AG09309 (cell line): ENCODE measurements at places on chromosomes 13 and 19.

GRCh38 chr13:59490651-59491050 lies 673.1 kb downstream of the DIAPH3 start:
- DNase-seq = no peak

GRCh38 chr13:58134012-58134411 lies 502.5 kb downstream of the PCDH17 start:
- no peak for DNase-seq

GRCh38 chr19:51075998-51076397 lies 6.7 kb downstream of the KLK14 start:
- DNase-seq = no peak

GRCh38 chr19:3392480-3392879 lies 26.1 kb downstream of the NFIC start:
- no peak for DNase-seq

DNA sequence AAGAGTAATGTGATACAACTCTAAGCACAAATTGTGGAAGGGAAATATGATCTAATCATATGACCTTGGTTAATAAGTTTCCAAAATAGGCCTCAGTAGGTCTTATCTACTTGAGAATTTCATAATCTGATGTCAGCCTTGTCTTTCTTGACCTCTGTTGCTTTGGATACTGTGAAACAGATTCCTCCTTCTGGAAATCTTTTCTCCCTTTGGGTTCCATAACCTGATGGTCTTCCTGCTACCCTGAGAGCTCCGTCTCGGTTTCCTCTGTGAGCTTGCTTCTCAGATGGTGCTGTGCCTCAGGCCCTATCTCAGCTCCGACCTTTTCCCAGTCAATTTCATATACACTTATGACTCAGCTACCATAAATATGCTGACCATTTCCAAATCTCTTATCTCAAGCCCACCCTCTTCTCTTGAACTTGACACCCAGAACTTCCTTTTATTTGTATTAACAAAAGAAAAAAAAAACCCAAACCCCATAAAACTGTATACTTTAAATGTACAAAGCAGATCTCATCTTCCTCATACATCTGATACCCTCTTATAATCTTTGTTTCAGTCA lies 6.4 kb upstream of the SLC46A3 start:
- DNase-seq = no peak

DNA sequence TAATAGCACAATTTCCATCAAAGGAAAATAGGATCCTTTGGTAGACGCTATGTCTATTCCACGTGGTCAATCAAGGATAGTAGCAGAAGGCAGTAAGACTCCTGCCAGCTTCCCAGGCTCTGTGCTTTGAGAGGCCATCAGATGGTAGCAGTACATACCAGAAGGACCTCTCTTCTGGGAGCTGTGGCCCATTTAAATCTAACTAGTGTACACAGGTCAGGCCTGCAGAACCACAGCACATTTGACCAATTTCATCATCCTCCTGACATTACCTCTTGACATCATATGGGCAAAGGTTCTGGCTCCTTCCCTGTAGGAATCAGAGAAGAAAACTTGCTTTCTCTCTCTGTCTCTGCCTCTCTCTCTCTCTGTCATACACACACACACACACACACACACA lies 229.6 kb upstream of the HTR2A start:
- DNase-seq = no peak

- DNase-seq = no peak
Measured at GRCh38 chr19:2062770-2063169, 11.7 kb upstream of the MKNK2 start.

- DNase-seq = no peak
Measured at GRCh38 chr19:5057860-5058259, 88.9 kb downstream of the KDM4B start.

GRCh38 chr19:34082289-34083077 lies 89.8 kb upstream of the LSM14A start:
- DNase-seq = no peak

DNA sequence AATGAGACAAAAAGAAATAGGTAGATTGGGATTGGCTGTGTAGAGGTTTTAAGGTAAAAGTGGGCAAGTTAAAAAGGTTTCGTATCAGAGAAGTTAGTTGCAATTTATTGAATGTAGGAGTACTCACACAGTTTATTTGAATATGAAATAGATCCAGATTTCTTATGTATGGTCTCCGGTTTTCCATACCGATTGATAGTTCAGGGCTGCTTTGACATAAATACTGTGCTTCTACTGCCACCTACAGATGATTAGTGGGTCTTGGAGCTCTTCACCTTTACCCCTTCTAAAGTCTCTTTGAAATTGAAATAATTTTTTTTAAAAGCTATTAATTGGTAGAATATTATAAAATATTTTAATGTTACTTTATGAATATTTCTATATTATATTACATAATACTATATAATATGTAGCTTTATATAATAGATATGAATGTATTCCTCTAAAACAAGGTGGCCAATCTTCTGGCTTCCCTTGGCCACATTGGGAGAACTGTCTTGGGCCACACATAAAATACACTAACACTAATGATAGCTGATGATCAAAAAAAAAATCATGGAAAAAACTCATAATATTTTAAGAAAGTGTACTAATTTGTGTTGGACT lies 7.7 kb upstream of the GPR18 start:
- no peak for DNase-seq

GRCh38 chr13:95987841-95988240 lies 65.4 kb downstream of the UGGT2 start:
- DNase-seq = no peak

DNA sequence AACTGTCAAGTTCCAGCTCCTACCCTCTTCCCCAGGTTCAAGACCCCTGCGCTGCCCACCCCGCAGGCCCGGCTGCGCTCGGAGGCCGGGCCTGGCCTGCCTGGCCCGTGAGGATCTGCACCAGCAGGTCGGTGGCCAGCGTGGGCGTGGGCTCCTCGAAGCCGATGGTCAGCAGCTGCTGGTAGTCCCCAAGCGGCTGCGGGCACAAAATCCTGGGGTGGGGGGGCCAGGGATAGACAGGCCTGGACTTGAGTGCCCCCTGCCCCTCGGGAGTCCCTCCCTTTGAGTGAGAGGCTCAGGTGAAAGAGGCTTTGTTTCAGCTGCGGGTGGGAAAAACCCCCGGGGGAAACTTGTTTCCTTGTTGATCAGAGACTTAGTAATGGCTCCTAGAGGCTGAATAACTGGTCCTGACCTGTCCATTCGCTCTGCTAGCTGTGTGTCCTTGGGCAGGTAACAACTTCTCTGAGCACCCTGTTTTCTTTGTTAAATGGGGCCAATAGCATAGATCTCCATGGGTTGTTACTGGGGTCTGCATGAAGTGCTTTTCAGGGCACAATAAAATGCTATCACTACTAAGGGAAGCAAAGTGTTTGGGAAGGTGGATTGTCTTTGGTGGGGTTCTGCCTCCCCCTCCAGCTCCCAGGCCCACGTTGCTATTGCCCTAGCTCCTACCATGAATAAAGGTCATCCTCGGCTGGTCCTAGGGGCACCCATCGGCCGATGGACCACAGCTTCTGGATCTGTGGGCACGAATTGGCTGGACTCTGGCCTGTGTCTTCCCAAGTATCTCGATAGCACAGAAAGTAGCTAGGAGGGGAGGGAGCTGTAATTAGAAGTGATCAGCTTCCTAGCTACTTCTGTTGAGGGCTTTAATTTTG lies 3.5 kb downstream of the C19orf67 start:
- DNase-seq = no peak

DNA sequence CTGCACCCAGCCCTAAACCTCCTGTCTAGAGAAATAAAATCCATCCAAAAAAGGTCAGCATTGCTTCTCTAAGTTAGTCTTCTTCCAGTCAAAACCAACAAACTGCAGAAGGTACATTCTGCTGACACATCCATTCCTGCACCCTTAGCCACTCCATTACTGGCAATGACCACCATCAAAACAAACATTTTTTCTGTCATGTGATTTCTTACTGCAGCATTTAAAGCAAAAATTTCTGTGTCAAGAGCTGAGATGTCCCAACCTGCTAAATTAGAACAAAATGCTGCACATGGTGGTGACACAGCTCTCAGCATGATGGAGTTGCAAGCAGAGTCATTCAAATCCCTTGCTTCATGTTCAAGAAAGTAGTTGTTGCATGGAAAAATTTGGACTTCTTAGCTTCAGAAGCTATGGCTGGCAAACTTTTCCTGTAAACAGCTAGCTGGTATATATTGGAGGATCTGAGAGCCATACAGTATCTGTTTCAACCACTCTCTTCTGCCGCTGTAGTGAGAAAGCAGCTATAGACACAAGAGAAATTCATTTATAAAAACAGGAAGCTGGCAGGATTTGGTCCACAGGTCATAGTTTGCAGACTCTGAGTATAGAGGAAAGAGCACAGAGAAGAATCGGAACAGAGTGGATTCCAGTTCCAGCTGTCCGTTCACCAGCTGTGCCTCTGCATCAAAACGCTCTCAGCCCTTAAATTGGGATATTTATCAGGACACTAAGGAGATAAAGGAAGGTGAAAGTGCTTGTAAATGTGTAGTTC lies 17.4 kb downstream of the RUBCNL start:
- DNase-seq = peak; percentile 67

DNA sequence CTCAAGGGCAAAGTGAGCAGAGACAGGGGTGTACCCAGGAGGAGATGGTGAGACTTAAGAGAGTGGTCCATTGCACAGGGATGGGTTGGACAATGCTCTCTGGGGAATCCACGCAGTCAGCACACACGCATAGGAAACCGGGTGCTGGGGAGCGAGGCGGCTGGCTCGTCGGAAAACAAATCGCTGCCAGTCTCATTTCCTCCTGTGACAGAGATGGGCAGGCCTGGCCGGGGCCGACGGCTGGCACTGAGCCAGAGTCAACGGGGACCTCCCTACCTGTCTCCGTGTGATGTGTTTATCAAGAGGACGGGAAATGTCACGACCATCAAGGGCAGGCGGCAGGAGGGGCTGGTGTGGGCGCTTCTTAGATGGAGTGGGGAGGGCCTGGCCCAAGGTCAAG lies 27.3 kb downstream of the PTPRS start:
- DNase-seq = no peak

DNA sequence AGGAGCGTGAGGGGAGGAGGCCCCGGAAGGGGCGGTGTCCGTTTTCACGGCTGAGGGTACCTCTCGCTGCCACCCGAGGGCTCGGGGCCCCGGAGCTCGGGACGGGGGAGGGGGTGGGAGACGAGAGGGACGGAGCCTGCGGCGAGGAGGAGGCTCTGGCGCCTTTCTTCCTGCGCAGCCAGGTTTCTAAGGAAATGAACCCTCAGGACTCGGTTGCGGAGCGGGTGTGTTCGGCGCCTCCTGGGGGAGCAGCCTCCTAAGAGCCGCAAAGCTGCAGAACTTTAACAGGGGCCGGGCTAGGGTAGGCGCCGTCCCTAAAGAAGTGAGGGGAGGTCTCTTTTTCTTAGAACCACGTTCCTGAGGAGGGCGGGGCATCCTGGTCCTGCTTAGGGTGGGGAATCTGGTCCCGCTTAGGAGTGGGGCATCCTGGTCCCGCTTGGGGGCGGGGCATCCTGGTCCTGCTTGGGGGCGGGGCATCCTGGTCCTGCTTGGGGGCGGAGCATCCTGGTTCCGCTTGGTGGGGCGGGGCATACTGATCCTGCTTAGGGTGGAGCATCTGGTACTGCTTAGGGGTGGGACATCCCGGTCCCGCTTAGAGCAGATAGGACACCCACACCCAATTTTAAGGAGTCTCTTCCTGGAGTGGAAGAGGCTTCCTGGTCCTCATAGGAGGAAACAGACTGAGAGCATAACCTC lies 6.2 kb downstream of the SYT5 start:
- peak; percentile 34 for DNase-seq

DNA sequence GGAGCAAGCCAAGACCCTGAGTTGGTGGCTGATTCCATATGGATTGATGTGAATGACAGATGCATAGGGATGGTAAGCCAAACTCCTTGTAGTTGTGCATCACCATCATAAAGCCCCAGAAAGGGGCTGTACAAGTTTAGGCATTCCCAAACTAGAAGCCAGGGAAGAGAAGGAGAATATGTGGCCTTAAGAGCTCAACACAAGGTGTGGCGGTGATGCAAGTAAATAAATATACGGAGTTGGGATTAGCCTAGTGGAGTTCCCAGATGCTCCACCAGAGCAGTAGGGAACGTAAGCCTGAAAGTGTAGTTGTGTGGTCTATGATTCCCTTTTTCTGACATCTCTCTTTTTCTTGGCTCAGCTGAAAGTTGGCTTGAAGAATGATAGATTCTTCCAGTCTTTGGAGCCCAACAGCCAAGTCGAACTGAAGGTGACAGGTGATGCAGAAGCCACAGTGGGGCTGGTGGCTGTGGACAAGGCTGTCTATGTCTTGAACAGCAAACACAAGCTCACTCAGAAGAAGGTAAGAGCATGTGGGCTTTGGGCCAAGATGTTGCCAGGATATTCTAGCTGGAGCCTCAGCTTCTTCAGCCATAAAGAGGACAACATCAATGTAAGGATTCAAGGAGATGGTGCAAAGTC lies 30.1 kb downstream of the RDH8 start:
- no peak for DNase-seq

GRCh38 chr19:4971816-4972495 lies 3.0 kb downstream of the KDM4B start:
- no peak for DNase-seq

- DNase-seq = no peak
Measured at GRCh38 chr13:42477596-42478190, 96.3 kb upstream of the TNFSF11 start.

DNA sequence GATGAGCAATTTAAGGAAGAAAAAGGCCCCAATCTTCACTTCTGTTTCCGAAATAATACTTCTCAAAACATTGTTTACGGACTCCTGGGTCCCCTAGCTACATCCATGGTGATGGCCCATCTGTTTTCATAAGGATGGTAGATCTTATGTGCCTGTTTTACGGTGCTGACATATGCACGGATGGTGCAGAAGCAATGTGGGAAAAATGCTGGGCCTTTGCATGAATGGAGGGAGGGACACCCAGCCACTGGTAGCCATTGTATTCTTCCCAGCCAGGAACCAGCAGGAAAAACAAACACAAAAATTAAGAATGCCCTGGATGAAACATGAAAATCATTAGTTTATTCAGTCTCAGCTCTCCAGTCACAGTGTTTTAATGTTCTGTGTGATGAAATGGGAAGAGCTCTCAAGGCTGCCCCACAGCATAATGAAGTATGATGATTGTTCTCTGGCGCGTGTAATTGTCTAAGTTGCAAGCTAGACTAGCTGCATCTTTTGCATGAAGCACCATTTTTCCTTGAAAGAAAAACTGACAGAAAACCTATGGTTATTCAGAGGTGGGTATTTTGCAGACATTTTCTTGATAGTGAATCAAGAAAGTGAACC lies 1201.1 kb upstream of the SLC10A2 start:
- no peak for DNase-seq

DNA sequence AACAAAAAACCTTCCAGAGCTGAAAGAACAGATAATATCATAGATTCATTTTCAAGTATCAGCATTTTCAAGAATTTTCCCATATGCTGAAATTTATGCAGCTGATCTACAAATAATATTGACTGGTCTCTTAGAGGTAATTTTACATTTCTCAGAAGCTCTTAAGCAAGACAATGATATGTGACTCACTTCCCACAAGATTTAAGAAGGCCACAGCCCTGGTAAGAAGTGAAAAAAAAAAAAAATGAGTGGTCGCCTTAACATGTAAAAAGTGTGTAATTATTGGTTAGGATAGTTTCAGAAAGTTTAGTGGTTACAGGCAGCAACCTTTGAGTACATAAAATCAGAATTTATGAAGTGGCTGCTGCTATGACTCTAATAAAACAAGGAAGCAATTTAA lies 54.5 kb downstream of the NUFIP1 start:
- peak; percentile 52 for DNase-seq

- DNase-seq = no peak
Measured at GRCh38 chr13:24700539-24700938, 20.3 kb downstream of the ATP12A start.
